ENCODE measurements at places on chromosomes 12 and 14.

- DNase-seq = no peak
Measured at GRCh38 chr12:43891856-43892574, 56.1 kb downstream of the TMEM117 start.

GRCh38 chr12:69328426-69328825, 19.8 kb upstream of the LYZ start:
- no peak for DNase-seq

- no peak for DNase-seq
Measured at GRCh38 chr12:131055596-131056233, 102.0 kb downstream of the ADGRD1 start.

- no peak for DNase-seq
Measured at GRCh38 chr12:31890295-31891285, 68.6 kb upstream of the RESF1 start.

- no peak for DNase-seq
Measured at GRCh38 chr12:115444346-115444745, 760.4 kb upstream of the TBX3 start.

DNA sequence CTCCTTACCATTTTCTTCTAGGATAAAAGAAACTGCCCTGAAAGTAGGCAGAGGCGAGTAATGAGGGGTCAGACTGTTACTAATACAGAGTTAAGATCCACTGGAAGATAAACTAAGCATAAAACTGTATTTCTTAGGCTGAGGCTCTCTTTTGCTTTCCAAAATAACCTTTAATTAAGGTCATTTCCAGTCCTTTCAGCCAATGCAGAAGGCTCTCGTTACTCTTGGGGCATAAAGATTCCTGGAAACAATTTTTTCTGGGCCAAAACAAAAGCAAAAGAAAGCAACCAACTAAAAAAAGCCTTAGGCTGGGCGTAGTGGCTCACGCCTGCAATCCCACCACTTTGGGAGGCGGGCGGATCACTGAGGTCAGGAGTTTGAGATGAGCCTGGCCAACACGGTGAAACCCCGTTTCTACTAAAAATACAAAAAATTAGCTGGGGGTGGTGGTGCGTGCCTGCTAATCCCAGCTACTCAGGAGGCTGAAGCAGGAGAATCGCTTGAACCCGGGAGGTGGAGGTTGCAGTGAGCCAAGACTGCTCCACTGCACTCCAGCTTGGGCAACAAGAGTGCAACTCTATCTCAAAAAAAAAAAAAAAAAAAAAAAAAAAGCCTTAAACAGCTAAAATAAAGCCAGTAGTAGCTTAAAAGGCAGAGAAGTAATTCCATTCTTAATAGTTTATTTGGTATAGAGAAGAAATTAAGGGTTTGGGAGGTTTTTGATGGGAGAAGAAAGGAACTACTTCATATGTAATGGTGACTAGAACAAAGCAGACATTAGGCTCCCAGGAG, 68.9 kb upstream of the STAC3 start:
- no peak for DNase-seq
